ENCODE measurements at places on chromosomes 2 and 18.

GRCh38 chr2:42513252-42513918 lies 19.6 kb upstream of the KCNG3 start:
- DNase-seq = peak; percentile 60

DNA sequence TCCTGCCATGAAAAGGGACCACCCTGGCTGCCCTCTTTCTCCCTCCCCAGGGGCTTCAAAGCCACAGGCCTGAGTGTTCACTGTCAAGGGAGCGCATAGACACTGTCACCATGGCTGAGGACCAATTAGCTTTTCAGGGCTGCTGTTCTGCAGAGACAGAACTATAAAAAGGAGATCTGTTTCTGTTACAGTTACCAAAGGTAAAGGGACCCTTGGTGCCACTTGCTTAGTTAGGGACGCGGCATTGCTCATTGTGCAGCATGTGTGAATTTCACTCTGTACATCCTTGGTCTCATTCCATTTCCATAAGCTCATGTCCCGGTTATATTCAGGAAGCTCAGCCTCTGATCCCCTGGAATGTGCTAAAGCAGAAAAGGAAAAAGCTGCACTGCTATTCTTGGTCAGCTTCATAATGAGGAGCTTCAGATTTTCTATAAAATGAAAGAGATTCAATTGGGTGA lies 55.5 kb upstream of the RNF152 start:
- no peak for DNase-seq

DNA sequence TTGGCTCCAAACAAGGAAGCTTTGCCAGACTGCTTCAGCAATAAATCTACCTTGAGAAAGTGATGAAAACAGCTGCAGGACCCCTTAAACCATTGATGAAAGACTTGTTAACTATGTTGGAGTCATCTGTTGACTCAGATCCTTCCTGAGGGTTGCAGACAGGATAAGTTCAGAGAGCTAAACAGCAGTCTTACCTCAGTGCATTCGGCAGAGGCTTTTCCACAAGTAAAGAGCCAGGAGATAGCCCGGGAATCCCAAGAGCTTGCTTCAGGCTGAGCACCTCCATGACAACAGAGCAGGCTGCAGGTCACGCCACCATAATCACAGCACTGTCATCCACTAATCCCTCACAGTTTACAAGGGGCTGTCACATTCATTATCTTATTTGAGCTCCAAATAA lies 23.7 kb downstream of the KIAA2012 start:
- no peak for DNase-seq

- DNase-seq = no peak
Measured at GRCh38 chr2:65479524-65479923, 47.1 kb upstream of the SPRED2 start.
